ENCODE measurements at places on chromosomes 11 and 22. TPM values are rescaled to one million over a fixed set of nuclear protein-coding genes. Genes with fewer than 3 reads are reported as not detected.

DNA sequence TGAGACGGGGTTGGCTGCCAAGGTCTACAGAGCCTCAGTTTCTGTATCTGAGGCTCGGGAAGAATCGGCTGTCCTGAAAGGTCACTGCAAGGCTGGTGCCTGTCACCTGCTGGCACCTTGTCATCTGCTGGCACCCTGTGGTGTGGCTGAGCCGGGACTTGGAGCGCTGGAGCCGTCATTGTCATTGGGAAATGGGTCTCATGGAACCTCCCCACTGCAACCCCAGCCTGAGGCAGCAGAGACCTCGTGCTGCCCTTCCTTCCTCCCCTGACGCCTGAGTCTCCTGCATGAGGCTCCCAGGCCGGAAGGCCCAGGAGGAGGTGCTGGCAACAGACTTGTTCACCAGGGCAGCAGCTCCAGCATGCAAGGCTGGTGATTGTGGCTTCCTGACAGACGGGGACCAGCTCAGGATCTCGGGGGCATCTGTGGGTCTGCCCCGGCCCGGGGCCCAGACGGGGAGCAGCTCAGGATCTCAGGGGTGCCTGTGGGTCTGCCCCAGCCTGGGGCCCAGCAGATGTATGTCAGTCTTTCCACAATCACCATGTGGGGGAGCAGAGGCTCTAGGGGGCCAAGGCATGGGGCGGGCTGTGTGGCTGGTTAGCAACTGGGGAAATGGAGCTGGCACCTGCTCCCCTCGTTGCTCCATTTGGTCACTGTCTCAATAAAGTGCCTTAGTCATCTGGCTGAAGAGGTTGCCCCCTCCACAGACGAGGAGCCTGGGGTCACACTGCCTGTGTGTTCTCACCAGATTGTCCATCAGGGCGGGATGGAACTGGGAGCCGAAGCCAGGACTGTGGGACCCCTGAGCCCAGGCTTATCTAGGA is 668.7 kb downstream of the BRD1 start:
- no peak for DNase-seq

DNA sequence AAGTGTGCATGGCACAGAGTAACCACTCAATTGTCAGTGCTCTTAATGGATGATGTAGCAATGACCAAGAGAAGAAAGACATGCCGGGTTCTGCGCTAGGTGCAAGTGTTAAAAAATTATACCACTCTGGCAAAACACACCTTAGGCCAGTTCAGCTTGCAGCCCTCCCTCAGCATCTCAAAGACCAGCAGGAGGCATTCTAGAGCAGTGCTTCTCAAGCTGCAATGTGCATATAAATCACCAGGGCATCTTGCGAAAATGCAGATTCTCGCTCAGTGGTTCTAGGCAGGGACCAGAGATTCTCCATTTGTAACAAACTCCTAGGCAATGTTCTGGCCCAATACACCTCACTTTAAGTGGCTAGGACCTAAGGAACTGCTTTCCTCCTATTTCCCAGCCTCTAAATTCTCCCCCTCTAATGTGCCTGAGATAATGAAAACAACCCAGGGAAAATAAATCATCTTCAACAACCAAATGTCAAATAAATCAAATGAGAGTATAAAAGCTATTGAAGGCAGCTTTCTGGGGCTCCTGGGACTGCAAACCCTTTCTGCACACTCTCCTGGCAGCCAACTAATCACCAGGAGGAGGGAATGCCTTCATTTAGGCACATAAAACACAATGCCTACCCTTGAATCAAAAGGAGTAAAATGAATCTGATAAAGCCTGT is 337.2 kb upstream of the API5 start:
- no peak for DNase-seq

DNA sequence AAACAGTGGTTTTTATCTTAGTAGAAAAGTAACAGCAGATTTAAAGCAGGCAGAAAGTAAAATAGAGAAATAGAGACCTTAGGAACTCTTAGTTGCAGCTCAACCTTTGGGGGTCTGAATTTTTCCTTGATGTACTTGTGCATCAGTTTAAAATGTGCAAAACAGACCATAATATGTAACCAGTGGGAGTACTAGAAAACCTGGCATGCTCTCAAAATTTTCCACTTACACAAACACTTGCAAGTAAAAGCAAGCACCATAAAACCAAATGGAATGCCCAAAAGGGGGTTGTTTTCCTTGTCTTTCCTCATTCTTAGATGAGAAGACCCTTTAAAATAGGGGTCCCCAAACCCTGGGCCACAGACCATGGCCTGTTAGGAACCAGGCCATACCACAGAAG is 12.9 kb upstream of the MRGPRE start:
- no peak for DNase-seq

GRCh38 chr11:114964676-114965214 is 286.4 kb downstream of the NXPE2 start:
- no peak for DNase-seq

GRCh38 chr11:119764108-119764868 is 35.3 kb upstream of the NECTIN1 start:
- peak; percentile 91 for DNase-seq

DNA sequence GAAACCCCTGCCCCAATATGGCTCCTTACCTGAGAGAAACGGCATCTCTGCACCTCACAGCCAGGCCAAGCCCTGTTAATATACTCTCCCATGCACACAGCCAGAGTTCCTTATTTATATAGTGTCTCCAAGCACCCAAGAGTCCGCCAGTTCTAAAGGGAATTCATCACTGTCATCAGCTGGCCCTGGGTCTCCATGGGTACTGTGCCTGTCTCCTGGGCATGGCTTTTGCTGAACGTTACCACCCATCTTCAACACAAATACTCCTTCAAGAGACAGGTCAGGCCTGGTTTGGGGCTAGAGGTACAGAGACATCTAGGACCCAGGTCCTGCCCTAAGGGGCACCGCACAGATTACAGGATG is 1.6 kb upstream of the ATG16L2 start:
- DNase-seq, result no peak

DNA sequence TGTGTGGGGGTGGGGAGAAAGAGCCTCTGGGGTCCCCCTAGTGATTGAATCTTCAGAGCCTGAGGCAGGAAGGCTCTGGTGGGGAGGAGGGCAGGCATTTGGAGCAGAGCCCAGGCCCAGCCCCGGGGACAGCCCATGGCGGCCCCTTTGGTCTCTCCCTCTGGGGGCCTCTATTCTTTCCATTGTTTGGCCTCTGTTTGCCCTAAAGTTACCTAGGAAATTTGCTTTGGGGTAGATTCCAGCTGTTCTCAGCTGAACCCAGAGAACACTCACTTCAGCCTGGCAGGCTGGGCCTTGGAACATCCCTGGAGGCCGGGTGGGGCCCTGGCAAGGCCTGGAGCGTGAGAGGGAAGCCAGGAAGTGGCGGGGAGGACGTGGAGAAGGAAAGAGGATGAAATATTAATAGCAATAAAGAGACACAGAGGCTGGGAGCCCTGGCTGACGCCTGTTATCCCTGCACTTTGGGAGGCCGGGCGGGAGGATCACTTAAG is 22.9 kb upstream of the A4GALT start:
- peak; percentile 98 for DNase-seq

DNA sequence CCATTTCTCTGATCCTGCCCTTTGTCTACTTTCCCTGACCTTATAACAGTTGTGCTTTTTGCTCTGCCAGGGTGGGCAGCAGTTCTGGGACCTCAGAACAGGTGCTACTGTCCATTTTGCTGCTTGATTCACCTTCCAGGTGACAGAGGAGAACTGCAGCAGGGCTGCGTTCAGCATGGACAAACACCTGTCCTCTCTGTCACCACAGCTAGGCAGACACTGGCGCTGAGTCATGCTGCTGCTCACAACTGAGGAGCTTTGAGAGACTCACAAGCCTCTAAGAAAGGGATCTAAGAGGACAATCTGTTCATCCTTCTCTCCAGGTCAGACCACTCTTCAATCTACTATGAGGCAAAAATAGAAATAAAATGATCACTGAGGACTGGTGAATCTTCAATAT is 1144.5 kb upstream of the CCDC90B start:
- no peak for DNase-seq

GRCh38 chr22:49555526-49555925 is 272.1 kb downstream of the BRD1 start:
- DNase-seq, result no peak

DNA sequence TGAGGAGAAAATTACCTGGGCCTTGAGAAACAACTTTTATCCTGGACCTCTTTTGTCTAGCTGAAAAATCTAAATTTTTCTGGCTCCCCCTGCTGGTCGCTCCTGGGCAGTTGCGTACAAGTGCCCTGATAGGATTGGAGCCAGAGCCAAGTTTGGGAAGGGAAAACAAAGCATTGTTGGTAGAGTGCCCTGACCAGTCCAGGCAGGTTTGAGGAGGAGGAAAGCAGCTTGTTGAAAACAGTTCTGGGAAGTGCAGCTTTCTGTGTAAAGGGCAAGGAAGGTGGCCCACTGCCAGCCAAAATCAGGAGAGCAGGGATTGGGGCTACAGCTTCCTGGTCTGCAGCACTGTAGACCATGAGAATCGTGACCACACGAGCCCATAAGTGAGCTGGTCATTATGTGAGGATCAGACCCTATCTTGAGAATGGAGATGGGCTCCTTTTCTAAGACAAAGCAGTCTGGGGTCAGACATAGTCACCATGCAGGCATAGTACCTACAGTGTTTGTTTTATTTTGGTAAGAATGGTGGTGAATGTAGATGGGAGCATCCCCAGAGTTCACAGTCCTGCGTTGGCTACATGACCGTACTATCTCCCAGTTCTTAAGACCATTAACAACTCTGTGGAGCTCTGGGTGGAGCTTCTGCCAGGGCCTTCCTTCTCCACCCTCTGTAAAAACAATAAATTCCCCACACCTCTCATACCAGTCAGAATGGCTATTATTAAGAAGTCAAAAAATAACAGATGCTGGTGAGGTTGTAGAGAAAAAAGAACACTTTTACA is 21.3 kb upstream of the PIK3IP1 start:
- DNase-seq, result peak; percentile 73

GRCh38 chr11:34331329-34331728 is 26.5 kb downstream of the ABTB2 start:
- peak; percentile 89 for DNase-seq

The NRGN gene
- 0.32 TPM for total RNA-seq

The RIMBP3C gene
- total RNA-seq, result 0.22 TPM

The CD6 gene
- not detected for total RNA-seq

The FJX1 gene
- 37.0 TPM for total RNA-seq
